ENCODE measurements at places on chromosomes 5 and 9.

- no peak for DNase-seq
Observed at GRCh38 chr9:113587471-113588031, 124.0 kb downstream of the RGS3 start.

- DNase-seq, result no peak
Observed at GRCh38 chr5:172319708-172320441, 36.3 kb upstream of the UBTD2 start.

- DNase-seq, result no peak
Observed at GRCh38 chr5:6448622-6449464, at the start of gene UBE2QL1. Gene UBE2QL1, plus strand, starts transcription at chr5:6448859. Its CDS starts 35 bp downstream, at chr5:6448894.

- no peak for DNase-seq
Observed at GRCh38 chr5:607541-608428, 4.4 kb upstream of the CEP72 start.

DNA sequence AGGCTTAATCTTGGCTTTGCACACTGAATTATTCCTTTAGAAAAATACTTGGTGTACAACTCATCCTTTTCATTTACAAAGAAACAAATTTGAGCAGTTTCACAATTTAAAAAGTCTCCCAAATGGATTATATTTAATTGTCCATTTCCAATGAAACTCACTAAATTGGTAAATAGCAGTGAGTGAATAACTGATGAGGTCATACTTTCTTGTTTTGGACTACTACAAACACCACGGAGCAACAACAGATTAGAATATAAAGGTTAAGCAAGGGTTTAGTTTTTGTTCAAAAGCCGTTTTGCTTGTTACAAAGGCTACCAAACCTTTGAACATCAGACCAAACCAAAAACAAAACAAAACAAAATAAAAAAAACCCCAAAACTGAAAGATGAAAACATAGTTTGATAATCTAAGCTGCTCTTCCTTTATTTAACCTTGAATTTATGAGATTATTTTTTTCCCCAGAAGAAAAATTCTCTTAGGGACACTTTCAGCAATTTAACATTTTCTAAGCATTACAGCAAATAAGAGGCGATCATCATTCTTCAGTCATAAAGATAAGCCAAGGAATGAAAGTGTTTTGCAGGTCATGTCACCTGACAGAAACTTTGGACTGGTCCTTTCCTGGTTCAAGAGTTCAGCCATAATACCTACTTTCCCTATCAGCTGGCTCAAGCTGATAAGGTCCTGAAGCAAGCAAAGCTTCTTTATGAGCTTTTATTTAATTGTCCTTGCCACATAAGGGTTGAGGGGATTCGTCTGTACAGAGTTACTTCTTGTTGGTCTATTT, 99.7 kb upstream of the CDKN2B start:
- DNase-seq, result no peak

DNA sequence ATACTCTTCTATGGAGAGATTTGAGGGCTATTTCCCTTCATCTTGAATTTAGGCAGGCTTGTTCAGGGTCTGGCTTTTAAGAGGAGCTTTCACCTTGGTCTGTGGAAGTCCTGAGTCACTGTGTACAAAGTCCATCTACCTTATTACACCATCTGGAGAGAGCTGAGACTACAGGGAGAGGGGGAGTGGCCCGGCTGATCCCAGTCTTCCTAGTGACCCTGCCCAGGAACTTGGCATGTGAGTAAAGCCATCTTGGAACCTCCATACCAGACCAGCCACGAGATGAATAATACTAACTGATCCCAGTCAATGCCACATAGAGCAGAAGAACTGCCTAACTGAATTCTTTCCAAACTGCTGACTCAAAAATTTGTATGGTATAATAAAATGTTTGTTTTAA, 8.4 kb upstream of the IL6ST start:
- DNase-seq, result no peak

- DNase-seq, result no peak
Observed at GRCh38 chr5:59416451-59416850, 477.1 kb downstream of the PDE4D start.

GRCh38 chr5:39284552-39284951, 65.2 kb upstream of the FYB1 start:
- no peak for DNase-seq

DNA sequence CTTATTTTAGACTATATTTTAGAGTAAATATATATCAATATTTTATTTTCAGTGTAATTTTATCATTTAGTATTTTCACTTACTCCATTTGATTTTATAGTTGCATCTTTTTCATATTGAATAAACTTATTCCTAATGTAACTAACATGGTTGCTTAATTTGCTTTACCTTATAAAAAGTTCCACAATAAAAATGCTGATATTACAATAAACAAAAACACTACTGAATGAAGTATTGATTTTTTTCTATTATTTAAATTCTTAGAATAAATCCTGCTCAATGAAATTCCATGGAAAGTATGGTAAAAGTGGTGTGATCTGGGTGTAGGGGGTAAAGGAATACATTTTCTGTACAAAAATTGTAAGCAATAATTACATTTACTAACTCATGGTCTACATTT, 2074.9 kb upstream of the C9orf72 start:
- DNase-seq, result no peak

GRCh38 chr5:14308384-14309154, 165.4 kb downstream of the TRIO start:
- DNase-seq, result no peak

DNA sequence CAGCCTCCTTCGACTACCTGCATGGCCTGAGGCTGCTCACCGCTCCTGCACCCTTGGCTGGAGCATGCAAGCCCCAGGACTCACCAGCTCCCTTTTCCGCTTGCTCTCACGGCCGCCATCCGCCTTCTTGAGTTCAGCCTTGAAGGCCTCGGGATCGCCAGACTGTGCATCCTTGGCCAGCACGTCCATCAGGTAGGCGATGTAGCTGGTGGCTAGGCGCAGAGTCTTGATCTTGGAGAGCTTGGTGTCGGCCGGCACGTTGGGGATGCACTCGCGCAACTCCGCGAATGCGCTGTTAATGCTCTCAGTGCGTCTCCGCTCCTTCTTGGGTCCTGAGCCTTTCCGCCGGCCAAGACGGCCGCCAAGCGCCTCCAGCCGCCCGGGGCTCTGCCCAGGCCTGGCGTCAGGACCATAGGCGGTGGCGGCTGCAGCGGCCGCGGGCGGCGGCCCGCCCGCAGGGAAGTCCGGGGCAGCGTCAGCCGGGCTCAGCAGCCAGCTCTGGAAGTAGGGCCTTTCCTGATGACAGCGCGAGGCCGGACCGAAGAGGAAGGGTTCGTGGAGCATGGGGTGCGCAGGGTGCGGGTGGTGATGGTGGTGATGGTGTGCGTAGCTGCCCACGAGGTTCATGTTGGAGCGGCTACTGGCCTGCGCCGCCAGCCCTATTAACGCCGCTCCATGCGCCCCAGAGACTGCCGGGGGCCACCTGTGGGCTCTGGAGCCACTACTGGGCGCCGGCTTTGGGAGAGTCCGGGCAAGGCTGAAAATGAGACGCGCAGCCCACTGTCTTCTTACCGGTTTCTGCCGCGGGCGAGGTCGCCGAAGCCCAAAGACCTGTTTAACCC, 424 bp downstream of the HAND1 start:
- no peak for DNase-seq

DNA sequence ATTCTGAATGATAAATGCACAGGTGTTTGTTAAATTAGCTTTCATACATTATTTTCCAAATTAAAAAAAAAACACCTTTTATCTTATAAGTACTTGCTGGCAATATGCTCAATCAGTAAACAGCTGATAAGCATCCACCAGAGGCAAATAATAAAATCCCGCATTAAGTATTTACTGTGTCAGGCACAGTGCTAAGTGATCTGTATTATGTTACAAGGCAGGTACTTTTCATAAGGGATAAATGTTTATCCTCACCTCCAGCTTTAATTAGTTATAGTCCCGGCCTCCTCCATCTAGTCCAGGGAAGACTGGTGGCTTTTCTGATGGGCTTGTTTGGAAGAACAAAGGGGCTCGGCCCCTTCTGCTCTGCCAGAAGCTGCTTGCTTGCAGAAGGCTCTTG, 40.1 kb downstream of the PFDN1 start:
- DNase-seq, result no peak

DNA sequence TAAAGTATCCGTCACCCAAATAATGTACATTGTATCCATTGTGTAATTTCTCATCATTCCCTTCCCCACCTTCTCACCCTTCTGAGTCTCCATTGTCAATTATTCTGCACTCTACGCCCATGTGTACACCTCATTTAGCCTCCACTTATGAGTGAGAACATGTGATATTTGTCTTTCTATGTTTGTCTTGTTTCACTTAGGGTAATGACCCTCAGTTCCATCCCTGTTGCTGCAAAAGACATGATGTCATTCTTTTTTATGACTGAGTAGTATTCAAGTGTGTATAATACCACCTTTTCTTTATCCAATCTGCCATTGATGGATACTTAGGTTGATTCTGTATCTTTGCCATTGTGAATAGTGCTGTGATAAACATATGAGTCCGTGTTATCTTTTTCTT, 4.9 kb upstream of the SPATA31C2 start:
- DNase-seq, result no peak

GRCh38 chr5:75059912-75060545, 7.7 kb upstream of the GCNT4 start:
- DNase-seq, result no peak

DNA sequence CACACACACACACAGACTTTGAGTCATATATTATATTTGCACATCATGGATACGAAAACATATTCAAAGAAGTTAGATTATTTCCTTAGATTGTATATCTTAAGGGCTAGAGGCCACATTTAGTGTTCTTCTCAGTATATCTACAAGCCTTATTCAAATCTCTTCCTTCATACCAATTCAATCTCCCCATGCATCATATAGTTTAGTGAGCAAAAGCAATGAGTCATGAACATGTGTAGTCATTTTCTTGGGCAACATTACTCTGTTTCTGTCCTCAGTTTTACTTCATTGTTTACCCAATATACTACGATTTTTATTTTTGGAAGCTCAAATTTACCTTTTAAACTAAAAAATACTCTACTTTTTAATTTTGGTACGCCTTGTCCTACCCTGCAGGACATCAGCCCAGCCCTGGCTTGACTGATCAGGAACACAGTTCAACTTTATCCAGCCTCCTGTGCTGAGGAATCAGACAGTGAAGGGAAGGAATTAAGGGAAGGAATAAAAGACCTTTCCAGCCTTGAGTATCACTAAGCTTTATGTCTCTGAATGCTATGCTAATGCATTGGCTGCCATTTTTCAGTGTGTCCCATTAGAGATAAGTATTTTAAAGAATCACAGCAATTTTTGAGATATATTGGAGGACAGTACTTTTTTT, 101.7 kb upstream of the FST start:
- DNase-seq, result no peak

- no peak for DNase-seq
Observed at GRCh38 chr9:137176302-137177182, 4.7 kb upstream of the TMEM210 start.

DNA sequence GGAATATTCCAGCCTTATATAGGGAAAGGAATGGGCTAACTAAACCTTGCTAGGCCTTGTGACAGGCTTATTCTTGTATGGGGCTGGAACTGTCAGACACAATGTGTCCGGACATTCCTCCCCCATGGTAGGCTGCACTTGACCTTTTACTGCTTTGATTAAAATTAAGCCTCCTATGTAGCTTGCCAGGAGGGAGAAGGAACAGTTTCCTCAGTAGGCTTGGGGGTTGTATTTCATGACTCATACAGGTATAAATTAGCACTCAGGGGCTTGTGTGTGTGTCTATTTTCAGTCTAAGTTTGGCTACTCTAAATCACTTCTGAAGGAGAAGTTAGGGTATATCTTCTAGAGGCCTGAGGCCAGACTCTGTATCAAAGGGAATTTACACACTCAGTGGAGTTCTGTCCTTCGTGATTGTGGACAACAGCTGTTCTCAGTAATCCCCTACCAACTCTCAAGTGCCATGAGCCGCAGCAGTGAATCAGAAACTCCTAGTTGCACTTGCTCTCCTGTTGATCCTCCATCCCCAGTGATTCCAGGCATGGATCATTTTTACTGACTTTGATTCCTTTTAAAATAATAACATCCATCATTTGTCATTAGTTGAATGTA, 16.4 kb downstream of the ADAMTS16 start:
- DNase-seq, result no peak

Data from stimulated activated naive CD4-positive, alpha-beta T cell treated with Interleukin-2 at 50 U/mL for 16 hours (primary cell).